Left hindlimb (tissue), 1 donor: ENCODE measurements at places on chromosomes 7 and 10.

DNA sequence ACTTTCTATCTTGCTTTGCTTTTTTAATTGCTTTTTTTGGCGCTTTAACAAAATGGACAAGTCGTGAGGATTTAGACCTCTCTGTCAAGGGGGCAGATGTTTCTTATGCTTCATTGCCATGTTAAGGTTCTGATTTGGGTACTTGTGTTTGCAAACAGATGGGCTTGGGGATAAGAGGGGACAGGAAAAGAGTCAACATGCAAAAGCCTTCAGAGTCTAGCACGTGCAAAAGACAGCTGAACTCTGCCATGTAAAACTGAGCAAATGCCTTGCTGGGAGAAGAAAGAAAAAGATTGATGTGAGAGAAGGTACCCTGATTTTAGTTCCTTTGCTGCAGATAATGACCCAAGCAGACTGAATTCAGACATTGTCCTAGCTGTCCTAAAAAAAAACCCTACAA, 173.1 kb downstream of the KIAA1217 start:
- DNase-seq = no peak

- DNase-seq = no peak
Measured at GRCh38 chr7:98215561-98216495, 4.6 kb downstream of the BHLHA15 start.

DNA sequence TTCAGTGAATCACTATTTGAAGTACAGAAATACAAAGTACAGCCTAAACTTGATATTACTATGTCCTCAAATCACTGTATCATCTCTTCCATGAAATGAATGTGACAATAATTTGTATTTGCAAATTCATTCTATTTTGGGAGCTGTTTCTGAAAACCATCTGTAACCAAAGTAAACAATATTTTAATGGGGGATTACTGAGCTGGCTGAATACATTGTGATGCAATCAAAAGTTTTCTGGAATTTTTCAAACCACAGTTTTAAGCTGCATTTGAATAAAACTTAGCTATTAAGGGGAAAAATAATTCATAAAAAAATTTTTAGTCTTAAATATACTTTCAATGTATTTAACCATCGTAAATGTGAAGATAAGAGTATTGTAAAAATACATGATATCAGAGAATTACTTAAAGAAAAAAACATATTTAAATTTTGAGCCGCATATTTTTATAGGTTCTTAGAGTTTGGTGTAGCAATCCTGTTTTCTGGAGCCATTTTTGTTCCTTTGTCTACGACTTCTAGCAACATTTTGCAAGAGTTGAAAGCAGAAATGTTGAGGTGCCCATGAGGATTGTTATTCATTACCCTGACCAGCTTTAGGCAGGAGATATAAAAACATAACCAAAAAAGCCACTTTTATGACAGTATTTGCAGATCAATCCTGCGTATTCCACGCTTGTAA, 45.9 kb upstream of the AGMO start:
- DNase-seq = no peak

DNA sequence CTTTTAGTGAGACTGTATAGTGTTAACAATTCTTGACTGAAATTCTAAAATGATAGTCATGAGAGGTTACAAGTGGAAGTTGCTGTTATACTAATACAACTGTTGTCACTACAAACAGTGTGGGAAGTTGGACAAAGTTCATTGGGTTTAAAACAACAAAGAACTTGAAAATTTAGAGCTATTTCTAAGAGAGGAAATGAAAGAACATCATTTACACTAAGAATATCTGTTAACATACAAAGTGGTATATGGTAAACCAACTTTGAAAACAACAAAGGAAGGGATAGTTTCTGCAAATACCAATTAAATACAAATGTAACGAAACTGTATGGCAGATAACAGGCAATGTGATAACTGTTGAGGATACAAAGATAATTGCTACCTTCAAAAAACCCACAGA, 11.6 kb downstream of the MTPN start:
- DNase-seq = no peak

GRCh38 chr10:84534168-84534567, 205.8 kb downstream of the CCSER2 start:
- DNase-seq = no peak

GRCh38 chr10:126569513-126570244, 100.8 kb downstream of the C10orf90 start:
- no peak for DNase-seq

GRCh38 chr7:134771111-134771510, 8.3 kb upstream of the CALD1 start:
- DNase-seq = no peak

DNA sequence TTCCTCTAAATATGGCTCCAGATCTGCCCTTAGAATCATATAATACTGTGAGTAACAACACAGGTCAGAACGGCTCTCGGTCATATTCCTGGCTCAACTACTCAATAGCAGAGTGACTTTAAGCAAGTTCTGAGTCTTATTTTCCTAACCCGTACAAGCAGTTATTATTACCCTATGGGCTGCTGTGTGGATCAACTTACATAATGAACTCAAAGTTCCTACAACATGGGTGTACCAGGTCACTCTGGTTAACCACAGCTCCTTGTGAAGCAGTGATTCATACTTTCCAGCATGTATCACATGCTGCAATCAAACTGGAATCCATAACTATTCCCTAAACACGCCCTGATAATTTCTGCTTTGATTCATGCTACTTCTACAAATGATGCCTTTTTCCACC, 107.3 kb downstream of the LRRN3 start:
- DNase-seq = no peak

DNA sequence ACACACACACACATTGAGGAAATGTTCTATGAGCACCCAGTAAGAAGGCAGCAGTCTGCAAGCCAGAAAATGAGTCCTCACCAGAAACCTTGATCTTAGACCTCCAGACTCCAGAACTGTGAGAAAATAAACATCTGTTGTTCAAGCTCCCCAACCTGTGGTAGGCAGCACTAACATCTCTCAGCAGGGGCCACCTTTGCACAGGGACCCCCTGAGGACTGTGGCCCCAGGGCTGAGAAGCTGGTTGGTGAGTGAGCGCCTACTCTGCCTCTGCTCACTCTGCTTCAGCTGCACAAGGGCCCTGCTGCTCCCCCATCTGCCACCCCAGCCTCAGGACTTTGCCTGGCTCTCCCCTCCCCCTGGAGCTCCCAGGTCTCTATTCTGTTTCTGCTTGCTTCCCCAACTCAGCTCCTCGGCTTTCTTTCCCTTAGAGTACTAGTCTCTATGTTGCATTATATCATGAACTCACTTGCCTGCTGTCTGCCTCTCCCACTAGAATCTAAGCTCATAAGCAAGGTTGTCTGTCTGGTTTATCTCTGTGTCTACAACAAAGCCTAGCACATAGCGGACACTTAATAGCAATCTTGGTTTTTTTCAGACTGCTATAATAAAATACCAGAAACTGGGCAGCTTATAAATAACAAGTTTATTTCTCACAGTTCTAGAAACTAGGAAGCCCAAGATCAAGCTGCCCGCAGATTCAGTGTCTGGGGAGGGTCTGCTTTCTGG, 40.4 kb upstream of the PRLHR start:
- no peak for DNase-seq

- peak; percentile 46 for DNase-seq
Measured at GRCh38 chr7:147535701-147536111, 1054.9 kb upstream of the C7orf33 start.

DNA sequence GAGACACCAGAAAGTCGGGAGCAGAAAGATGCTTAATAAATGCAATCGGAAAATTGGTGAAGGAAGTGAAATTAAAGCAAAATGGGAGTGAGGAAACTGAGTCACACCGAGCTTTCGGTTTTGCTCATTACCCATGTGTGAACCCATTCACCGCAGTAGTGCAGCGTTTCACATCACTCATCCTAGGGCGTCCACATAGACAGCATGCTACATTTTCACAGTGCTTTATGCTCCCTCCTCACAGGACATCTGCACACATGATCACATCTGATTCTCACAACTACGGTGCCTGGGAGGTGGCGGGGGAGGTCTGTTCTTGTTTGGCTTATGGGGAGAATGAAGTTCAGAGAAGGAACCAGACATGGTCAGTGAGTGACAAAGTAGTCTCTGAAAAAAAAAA, 36.6 kb upstream of the ATP6V0A4 start:
- no peak for DNase-seq

- no peak for DNase-seq
Measured at GRCh38 chr7:117088623-117089194, 135.4 kb downstream of the ST7 start.

GRCh38 chr7:44379366-44380188, 54.2 kb upstream of the CAMK2B start:
- DNase-seq = peak; percentile 23

DNA sequence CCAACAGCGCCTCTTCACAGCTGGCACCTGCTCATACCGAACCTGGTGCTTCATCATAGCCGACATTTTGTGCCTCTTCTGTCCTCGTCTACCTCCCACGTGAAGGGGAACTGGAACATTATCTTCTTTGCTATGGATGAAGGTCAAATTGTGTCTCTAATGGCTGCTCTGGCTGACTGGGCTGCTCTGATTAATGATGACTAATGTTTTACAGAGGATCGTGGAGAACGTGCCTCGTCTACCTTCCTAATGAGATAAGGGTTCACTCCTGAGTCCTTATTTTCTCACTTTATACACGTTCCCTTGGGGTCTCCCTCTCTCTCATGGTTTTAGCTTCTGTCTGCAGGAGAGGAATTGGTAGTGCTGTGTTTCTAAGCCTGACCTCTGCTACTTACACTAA, 420.3 kb downstream of the PHTF2 start:
- DNase-seq = no peak

DNA sequence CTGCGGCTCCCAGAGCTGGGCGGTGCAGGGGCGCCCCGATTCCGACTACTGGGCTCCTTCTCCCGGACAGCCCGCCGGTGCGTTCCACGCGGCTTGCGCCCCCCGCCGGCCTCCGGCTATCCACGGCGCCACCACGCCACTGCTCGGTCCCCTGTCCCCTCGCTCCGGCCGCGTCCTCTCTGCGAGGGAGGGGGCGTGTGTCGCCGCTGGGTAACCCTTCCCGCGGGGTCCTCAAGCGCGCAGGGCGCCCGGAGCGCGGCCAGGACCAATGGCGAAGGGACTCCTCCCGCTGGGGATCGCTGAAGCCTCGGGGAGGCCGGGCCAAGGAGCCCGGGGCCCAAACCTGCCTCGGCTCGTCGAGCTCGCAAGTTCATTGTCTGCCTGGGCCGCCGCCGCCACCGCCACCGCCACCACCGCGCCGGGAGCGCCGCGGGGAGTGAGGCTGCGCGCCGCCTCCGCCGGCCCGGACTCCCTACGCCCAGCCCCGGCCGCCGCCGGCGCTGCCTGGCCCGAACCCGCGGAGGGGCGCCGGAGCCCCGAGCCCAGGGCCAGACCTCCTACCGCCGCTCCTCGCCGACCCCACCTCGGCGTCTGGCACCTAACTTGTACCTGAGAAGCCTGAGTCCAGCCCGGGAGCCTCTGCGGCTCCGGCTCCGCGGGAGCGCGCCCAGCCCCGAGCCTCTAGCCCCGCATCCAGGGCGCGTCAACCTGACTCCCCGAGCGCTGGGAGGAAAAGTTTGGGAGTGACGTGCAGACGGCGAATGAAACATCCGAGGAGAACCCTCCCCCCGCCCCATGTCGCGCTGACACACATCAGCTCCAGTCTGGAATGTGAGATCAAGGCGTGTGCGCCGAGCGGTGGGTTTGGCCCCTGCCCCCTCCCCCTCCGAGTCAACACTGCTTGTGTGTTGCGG, at the start of gene CHST15:
Gene CHST15, minus strand, starts transcription at position 739 of the 914 bp plus-strand sequence. CDS start 47,386 bp downstream, outside the sequence.
- peak; percentile 79 for DNase-seq

DNA sequence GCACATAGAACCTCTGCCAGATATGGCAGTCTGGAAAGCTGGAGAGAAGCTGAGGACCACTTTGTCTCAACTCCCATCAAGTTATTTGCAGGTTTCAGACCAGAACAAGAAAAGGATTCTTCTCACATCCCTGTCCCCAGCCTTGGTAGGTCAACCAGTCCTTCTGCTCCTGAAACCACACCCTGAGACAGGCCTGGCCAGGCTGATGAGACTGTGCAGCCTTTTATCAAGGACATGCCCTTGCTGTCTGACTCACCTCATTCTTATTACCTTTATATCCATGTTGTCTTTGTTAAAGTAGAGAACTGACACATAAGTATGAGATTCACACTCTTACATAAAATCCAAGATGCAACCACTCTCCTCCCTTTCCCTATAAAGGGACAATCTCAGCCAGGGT, 354.9 kb downstream of the PLXNA4 start:
- DNase-seq = no peak

DNA sequence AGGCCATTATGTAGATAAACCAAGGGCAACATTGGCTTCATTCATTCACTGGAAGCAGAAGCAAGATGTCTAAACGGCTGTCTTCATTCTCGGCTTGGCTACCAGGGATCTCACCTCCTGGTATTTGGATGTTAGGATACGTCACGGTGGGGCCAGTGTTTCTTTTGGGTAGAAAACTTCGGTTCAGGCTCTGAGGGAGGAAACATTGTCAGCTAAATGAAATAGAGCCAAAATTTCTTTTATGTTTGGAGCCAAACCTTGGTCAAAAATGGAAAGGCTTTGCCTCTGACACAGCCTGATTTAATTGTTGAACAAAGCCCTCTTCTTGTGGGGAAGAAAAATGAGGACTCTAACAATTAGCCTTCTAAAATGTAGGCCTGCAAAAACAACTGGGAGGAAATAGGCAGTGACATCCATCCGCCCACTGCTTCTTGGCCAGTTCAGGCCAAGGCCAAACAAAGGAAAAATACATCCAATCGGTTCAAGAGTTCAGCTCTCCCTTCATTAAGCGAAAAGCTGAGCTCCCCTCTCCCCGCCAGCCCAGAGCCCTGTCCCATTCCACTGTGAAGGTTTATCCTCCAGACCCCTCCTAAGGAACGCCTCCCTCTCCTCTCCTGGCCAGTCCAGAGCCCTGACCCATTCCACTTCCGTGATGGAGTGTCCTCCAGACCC, 44.4 kb downstream of the PFKFB3 start:
- no peak for DNase-seq

DNA sequence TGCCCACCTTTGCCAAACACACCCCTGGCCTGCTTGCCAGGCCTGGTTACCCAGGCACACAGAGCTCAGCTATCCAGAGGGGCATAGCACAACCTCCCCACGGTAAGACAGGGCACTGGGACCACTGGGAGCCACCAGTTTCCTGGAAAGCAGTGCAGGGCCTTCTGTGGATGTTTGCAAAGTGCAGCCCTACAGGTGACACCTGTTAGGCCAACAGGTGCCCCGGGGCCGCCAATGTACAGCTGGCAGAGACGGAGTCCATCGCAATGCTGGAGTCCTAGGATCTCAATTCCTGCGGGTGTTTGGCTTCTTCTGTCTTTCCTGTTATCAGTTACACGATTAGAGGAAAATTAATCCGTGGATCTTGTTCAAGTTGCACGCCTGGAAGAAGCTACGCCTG, 94.9 kb downstream of the NPTX2 start:
- DNase-seq = no peak

DNA sequence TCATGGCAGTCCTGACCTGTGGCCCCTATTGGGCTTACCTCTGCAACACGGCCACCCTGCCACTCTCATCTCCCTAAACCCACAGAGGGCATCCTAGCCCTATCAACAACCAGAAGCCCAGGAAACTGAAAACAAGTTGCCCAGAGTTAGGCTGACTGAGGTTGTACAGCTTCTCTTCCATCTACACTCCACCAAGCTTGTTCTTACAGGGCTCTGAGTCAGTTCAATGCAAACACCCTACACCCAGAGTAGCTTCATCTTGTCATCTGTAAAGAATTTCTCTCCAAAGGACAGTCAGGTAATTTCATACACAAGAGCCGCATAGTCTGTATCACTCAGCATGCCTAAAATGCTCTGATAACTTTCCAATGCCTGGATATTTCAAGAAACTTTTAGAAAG, 175.4 kb downstream of the ARID5B start:
- no peak for DNase-seq
